ENCODE measurements at places on chromosomes 2 and 18.

GRCh38 chr18:21303895-21304294 is 61.9 kb downstream of the GREB1L start:
- peak; percentile 31 for DNase-seq

GRCh38 chr18:48608581-48608980 is 69.8 kb downstream of the CTIF start:
- DNase-seq: no peak

GRCh38 chr2:197307933-197308521 is 2.6 kb downstream of the ANKRD44 start:
- no peak for DNase-seq

DNA sequence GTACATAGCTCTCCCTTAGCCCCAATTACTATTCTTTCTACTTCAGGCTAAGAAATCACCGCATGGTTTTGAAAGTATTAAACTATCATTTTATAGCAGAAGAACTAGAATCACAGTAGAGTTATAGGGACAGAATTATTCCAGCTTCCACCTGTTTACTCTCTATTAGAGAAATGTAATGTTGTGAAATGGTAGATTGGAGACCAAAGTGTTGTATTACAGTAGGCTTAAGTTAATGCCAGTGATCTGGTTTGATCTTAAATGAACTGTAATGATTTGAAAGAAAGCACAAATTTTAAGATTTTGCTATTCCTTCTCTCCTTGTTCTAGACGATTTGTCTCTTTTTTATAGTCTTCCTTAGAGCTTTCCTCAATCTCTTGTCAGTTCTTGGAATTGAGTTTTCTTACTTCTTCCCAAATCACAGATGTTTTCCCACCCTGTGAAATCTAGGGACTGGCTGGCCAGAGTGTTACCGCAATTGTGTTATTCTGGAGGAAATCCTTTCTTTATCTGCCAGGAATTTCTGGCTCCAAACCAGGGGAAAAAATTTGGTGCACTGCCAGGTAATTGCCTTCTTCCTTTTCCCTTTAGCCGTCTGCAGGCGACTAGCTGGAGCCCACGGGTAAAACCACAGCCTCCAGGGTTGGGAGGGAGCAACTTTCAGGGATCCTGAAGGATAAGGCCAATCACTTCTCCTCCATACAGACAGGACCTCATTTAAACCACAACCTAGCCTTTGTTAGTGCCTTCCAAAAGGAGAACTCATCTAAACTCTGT is 51.7 kb downstream of the NOP58 start:
- DNase-seq: no peak

GRCh38 chr18:12410081-12410481 is 2.4 kb downstream of the PRELID3A start:
- no peak for DNase-seq

DNA sequence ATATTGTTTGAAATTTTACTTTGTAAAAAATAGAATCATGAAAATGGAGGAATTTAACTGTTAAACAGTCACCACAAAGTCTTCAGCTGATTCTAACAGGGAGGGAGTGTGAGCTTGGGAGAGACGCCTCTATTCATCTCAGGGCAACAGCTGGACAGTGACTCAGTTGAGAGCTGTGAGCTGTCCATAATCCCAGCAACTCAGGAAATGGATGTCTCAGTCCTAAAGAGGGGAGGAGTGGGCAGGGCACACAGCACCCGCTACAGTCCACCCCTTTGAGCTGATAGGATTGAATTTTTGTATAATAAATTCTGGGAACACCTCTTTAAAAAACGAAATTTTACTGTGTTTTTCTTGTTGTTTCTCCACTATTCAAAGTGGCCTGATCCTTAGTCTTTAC is 255.1 kb upstream of the THUMPD2 start:
- DNase-seq: no peak

DNA sequence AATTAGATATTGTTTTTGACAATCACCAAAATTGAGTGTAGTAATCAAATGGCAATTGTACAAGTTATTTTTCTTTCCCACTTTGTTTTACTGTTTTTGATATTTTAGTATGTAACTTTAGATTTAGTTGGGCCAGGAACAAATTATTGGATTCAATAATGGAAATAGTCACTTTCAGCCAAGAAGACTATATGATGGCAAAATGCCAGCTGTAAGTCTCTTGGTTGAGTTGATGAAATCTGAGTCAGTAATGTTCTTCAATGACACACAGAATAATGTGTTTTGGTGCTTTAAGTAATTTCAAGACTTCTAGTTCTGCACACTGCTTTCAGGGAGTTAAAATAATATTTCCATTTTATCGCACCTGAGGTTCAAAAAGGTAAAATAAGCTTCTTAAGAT is 2022.0 kb upstream of the CELF4 start:
- DNase-seq: no peak

DNA sequence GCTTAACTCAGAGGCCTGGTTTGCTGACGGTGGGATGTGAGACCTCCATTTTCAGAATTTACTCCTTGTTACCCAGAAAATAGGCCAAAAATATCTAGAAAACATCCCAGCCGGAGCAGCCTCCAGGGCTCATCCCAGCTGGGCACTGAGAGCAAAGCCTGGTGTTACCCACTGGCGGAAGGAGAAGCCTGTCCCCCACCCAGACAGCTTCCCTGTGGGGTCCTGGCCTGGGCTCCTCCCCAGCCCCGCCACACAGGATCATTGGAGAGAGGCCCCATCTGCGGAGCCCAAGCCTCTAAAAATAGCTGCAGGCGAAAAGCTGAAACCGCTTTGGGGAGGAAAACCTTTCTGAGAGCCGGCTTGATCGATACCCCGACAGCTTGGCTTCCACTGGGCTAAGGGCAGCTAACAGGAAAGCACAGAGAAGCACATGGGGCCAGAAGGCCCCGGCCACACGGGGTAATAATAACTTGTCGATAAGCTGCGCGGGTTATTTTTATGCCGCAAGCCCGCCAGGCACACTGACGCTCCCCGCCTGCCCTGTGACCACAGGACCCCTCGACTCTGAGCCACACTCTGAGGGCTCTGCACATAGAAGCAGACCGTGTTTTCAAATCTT is 26.9 kb upstream of the FAHD2A start:
- DNase-seq: no peak

GRCh38 chr18:12154361-12154760 is 60.7 kb downstream of the ANKRD62 start:
- no peak for DNase-seq

- no peak for DNase-seq
Observed at GRCh38 chr2:67626656-67627055, 229.5 kb downstream of the ETAA1 start.

DNA sequence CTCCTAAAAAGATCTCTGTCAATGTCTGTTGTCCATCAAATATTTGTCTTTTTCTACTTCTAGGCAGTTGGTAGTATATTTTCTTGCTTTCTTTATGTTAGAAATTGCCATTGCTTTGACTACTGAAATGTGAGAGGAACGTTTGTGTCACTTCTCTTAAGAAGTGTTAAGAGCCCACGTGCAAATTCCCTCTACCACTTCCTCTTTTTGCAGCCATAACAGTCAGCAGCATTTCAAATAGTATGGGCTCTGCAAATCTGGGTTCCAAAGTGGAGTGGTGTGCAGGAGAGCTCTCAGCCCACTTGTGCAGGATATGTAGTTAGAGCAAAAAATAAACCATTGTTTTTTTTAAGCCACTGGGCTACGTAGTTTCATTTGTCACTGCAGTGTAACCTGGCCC is 314.0 kb downstream of the MEIS1 start:
- no peak for DNase-seq

- no peak for DNase-seq
Observed at GRCh38 chr2:133484106-133484505, 84.2 kb downstream of the NCKAP5 start.

DNA sequence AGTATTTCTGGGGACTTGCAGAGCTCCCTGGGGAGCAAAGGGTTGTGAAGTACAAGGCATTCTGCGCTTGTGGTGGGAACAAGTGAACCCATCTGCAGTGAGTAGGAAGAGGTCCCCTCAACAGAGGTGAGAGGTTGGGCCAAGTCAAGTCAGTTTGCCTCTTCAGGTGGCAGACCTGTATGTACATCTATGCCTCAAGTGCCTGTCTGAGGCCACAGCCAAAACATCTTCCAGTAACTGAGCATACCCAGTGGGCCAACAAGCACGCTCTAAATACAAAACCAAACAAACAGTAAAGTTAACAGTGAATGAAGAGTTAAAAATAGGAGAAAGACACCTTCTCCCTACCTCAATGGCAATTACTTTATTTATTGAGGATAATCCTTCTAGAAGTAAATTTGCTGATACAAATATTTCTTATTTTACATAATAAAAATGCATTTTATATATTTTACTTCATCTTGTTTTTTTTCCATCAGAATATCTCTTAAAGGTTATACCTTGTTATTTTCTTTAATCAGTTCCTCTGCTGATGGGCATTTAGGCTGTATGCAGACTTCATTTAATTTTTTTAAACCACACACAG is 2.5 kb downstream of the GYPC start:
- DNase-seq: no peak

- no peak for DNase-seq
Observed at GRCh38 chr2:25295621-25296020, 46.1 kb downstream of the DNMT3A start.

DNA sequence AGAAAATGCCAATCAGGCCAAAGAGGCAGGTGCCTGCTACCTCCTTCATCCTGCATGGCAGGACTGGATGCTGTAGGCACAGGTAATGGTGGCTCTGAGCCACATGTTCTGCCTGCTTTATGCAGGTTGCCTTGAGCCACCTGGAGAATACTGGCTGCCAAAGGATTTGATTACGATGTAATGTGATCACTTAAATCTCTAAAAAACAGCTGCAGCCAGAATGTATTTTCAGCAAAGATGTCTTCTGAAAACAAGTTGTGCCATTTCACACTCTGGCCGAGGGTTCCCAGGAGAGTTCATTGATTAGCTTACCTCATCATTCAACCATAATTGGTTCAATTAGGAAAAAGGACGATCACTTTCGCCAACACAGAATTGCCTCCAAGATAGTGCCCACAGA is 17.9 kb upstream of the MSGN1 start:
- no peak for DNase-seq

DNA sequence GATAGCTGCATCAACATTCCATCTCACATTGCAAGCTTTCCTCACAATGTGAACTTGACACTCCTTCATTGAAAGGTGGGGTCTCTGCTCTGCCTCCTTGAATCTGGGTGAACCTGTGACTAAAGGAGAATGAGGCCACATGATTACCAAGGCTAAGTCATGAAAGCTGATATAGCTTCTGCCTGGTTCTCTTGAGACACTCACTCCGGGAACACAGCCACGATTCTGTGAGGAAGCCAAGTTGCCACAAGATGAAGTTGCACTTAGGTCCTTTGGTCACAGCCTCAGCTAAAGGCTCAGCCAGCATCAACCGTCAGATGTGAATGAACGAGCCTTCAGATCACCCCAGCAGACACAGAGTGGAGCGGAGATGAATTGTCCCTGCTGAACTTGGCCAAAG is 94.7 kb upstream of the FAM136A start:
- DNase-seq: no peak

DNA sequence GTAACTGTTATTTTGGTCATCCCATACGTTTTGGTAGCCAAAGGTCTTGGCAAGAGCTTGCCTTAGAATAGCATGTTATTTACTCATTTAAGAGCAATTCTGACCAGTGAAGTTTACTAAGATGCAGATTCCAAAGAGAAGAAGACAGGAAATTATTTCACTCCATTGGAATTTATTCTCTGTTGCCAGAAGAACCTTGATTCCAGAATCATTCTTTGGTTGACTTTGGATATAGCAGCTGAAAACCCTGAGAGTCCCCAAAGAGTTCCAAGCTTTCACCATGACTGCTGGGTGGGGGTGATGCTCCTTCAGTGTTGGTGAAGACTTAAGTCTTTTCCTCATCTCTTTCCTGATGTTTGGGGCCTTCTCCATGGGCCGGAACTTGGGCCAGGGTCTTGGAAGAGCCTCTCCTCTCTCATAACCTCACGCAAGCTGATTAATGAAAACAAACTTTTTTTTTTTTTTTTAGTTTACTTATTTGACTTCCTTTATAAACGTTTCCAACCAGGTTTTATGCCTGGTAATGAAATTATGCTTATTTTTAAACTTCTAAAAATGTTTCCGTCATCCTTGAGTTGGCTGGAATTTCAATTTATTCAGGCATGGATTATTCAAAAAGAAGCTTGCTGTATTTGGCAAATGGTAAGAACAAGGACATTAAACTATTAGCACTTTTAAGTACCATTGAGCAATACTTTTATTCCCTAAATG is 192.0 kb downstream of the MTX2 start:
- no peak for DNase-seq

- DNase-seq: no peak
Observed at GRCh38 chr2:203584784-203585183, 49.7 kb upstream of the RAPH1 start.

- no peak for DNase-seq
Observed at GRCh38 chr18:51029378-51029693, 677 bp upstream of the SMAD4 start.
